ENCODE measurements at places on chromosomes 16 and 17.
A peak's percentile ranks its signal among the peaks of the same experiment; 100 is the strongest.

DNA sequence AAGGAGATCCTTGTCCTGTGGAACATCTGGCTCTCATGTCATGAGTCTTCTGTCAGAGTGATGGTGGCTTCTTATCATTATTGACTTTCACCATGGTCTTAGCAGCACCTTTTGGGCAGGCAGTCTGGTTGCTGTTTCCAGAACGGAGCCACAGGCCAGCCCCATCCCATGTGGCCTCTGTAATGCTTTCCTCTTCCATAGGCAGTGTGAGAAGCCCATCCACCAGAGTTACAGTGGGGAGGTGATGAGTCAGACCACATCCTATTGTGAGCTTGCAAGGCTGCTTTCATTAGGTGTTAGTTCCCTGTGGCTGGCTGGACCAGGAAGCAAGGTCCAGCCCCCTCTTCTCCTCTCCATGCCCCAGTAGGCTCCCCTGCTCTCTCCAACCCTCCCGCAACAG, 30.8 kb upstream of the SPACA3 start:
- DNase-seq = no peak

DNA sequence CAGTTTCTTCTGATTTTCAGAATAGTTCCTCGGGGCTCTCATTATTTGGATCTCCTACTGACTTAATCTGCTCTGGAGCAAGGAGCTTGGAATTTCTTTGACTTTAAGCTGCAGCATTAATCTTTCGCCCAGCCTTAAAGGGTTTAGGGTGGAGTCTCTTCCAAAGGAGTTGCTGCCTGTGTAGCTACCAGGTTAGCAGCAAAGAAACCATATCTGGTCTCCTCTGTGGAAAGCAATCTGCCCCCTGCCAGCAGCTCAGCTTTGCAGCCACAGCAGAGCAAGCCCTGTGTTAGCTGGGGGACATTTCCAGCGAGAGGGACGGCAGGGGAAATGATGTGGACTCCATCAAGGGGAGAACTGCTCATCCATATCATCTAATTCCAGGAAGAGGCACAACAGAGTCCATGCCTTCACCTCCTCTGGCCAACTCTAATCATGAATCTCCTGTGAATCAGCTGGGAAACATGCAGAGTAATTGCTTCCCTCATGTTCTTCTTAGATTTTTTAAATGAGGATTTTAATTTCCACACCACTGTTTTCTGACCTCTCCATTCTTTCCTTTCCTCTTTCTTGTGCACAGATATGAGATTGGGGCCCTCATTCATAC, 827.6 kb upstream of the CA10 start:
- peak; percentile 32 for DNase-seq

- no peak for DNase-seq
Measured at GRCh38 chr16:81266680-81267095, 28.2 kb downstream of the BCO1 start.

- DNase-seq = no peak
Measured at GRCh38 chr16:8493972-8494371, 96.3 kb downstream of the TMEM114 start.

DNA sequence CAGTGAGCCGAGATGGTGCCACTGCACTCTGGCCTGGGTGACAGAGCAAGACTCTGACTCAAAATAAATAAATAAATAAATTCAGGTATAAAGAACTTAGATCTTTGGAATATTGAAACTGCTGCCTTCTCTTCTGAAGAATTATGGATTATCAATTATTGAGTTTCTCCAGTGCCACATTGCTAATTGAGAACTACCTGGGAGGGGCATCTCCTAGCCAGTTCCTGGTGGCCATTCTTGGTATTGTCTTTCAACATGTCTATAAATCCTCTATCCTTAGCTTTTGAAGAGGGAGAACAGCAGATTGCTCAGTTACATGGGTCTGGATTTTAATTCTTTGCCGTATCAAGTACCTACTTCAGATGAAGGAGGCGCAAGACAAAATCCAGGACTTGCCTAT, 29.2 kb downstream of the CALCOCO2 start:
- DNase-seq = no peak

DNA sequence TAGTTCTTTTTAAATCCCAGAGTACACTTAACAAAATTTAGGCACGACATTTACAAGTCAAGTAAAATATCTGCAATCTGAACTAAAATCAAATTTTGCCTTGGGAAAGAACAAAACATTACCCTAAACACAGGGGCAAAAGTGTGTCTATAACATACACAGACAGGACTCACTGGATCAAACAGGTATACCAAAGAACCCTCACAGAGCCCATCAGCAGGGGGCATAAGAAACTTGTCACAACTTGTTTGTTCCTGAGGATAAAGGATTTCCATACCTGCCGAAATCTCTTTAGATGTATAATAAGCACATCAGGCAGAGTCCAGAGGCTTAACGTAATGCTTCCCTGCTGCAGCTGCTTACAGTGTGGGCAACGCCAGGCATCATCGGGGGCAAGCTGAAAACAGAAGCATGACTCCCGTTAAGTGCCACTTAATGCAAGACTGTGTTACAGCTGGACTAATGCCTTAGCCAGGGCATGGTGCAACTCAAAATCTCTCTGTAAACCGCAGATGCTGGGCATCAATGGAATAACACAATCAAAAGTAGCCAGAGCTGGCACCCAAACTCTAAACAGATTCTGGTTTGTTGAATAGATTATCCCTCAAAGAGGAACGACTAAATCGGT, 67.0 kb downstream of the USP31 start:
- DNase-seq = no peak

DNA sequence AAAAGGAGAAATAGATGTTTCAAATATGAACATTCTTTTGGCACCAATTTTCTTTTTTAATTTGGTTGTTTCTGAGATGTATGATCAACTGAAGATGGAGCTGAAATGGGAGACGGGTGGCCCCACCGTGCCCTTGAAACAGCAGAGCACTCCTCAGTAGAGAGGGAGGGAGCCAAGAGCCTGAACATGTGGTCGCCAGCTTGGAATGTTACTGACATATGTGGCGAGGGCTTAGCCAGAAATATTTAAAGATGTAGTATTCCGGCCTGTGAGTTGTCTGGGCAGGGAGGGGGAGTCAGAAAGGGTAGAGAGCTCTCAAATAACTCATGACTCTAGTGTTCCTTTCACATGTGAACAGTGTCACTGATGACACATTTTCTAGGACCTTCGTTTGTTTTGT, 13.3 kb upstream of the MRC2 start:
- DNase-seq = peak; percentile 67

- DNase-seq = no peak
Measured at GRCh38 chr17:58932956-58933355, 173.7 kb downstream of the TRIM37 start.

DNA sequence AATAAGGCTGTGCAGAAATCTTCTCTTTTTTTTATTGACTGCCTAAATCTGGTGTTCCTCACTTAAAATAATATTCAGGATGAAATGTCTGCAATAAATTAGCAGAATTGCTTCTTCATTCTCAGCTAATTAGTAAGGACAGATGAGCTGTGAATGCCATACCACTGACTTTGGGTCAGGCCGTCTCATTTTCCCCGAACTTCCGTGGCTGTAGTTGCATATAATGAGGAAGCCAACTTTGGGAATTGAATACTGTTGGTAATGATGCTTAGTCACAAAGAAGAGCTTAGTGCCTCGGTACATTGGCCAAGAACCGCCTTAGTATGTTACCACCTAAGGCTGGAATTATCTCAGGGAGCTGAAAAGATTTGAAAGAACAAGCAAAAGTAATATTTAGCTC, 47.6 kb downstream of the NUP93 start:
- DNase-seq = no peak

GRCh38 chr16:52515068-52515671, 31.8 kb downstream of the TOX3 start:
- DNase-seq = no peak

Measured in D341Med (cell line).